ENCODE measurements at places on chromosomes 5 and 9. TPM values are rescaled to one million over a fixed set of nuclear protein-coding genes. Genes with fewer than 3 reads are reported as not detected.

The NEURL1B gene
- 0.64 TPM for total RNA-seq

The C6 gene
- total RNA-seq, result not detected

The SPATA31E1 gene
- total RNA-seq, result not detected

GRCh38 chr5:94944160-94944559 is 325.7 kb downstream of the SLF1 start:
- DNase-seq, result no peak
- H3K4me3 ChIP-seq, result no peak overlapping the region
- H3K27ac ChIP-seq, result no peak overlapping the region
- H3K4me1 ChIP-seq, result no peaks in the 10 kb centered on the region
- H3K27me3 ChIP-seq, result no peaks in the 10 kb centered on the region

DNA sequence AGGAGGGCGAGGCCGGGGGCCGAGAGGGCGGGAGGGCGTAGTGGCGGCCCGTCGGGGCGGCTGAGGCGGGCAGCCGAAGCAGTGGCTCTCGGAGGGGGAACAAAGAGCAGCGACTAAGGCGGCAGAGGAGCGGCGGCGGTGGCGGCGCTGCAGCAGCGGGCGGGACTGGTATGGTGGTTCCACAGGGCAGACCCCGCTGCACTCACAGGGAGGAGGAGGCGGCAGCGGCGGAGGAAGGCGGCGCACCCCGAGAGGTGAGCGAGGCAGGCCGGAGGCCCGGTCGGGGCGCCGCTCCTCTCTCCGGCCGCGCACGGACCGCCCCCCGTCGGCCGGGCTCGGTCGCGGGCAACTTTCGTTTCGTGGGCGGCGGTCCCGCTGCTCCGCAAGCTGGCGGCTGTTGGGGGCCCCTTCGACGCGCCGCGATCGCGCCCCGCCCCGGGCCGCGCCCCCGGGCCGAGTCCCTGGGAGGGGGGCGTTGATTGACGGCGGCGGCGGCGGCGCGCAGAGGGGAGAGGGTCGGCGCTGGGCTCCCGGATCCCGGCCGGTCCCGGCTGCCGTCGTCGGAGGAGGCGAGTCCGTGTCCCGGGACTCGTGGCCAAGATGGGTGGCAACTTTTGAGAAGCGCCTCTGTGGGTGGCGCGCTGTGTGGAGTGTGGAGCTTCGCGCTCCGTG is 467 bp downstream of the CNOT6 start:
- peak overlapping the region; percentile 82 for H3K4me3 ChIP-seq
- peak; percentile 47 for DNase-seq
- H3K4me1 ChIP-seq, result peaks cover 36% of the 10 kb centered on the region
- H3K27me3 ChIP-seq, result no peaks in the 10 kb centered on the region
- H3K27ac ChIP-seq, result peak overlapping the region; percentile 85

GRCh38 chr9:121281614-121282276 is 13.8 kb downstream of the GSN start:
- no peaks in the 10 kb centered on the region for H3K27me3 ChIP-seq
- no peaks in the 10 kb centered on the region for H3K36me3 ChIP-seq
- no peak overlapping the region for H3K4me3 ChIP-seq
- DNase-seq, result no peak
- peaks cover 13% of the 10 kb centered on the region for H3K4me1 ChIP-seq

GRCh38 chr5:155959082-155959481 is 367.9 kb upstream of the SGCD start:
- no peak overlapping the region for H3K27ac ChIP-seq
- no peak overlapping the region for H3K4me3 ChIP-seq
- no peak for DNase-seq
- no peaks in the 10 kb centered on the region for H3K4me1 ChIP-seq

GRCh38 chr9:7973123-7973522 is 173.5 kb upstream of the DMAC1 start:
- no peak for DNase-seq
- no peaks in the 10 kb centered on the region for H3K36me3 ChIP-seq

DNA sequence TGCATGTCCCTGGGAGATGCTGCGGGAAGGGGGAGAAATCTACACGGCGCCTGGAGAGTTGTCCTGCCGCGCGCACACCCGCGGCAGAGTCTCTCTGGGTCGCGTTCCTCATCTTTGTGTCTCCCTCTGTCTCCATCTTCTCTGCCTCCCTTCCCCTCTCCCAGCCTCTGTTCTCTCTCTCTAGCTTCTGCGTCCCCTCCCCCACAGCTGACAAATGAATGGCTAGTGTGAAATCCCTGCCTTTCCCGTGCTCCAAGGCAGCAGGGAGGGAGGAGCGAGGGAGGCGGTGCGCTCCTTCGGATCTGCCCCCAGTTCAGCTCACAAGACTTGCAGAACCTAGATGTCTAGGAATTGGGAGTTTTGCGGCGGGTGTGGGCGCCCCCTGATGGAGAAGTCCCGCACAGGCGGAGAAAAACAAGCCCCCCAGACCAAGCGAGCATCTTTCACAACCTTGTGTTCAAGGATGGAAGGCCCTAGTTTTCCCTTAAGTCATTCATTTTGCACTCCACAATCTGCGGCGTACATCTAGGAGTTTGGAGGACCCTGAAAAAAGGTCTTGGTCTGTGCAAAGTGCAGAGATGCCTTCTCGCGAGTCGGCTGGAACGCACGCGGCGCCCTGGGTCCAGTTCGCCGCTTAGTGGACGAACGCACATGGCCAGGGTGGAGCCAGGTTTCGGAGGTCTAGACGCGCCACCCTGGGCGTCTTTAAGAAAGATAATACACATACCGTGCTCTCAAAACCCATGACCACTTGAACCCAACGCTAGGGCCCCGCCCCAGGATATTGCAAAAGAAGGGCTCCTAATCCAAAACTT is 2.0 kb downstream of the VCAN start:
- H3K27ac ChIP-seq, result no peak overlapping the region
- peaks cover 36% of the 10 kb centered on the region for H3K4me1 ChIP-seq
- H3K4me3 ChIP-seq, result peak overlapping the region; percentile 76
- peaks cover 79% of the 10 kb centered on the region for H3K27me3 ChIP-seq
- H3K36me3 ChIP-seq, result no peaks in the 10 kb centered on the region

DNA sequence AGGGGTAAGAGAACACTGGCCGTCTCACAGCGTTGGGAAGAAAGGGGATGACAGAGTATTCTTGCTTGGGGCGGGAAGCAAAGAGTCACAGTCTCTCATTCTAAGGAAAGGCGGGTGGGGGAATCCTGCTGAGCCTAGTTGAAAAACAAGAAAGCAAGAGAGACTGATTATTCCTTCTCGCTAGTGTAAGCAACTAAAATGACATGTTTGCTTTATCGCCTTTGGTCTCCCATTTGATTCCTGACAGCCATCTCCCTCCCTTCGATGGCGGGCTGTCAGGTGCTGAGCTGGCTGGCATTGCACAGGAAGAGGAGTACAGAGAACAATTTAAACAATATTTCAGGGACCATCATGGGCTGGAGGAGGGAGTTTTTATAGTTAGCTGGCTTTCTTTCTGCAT is 331.3 kb downstream of the ASTN2 start:
- no peaks in the 10 kb centered on the region for H3K27me3 ChIP-seq
- no peaks in the 10 kb centered on the region for H3K36me3 ChIP-seq
- no peak for DNase-seq
- H3K4me3 ChIP-seq, result no peak overlapping the region
- H3K4me1 ChIP-seq, result no peaks in the 10 kb centered on the region
- no peak overlapping the region for H3K27ac ChIP-seq

- no peak for DNase-seq
- no peaks in the 10 kb centered on the region for H3K36me3 ChIP-seq
- no peaks in the 10 kb centered on the region for H3K27me3 ChIP-seq
- H3K4me3 ChIP-seq, result no peak overlapping the region
- H3K27ac ChIP-seq, result no peak overlapping the region
- no peaks in the 10 kb centered on the region for H3K4me1 ChIP-seq
These were observed 370.5 kb downstream of the CSNK1G3 start for GRCh38 chr5:123882319-123882964.

DNA sequence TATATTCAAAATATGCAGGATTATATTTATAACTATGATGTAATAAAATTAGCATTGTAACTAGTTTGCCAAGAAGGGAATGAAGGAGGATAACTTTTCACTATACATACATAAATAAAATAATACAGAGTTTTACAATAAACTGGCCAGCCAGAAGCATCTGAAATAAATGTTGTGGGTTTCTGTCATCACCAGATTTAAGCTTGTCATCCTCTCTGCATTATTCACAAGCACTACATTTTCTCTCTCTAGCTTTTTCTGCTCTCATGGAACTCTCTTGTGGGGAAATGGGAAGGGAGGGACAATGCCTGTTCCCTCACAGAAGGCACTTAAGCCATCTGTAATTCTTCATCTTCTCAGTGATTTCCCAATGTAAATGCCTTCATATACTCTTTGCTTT is 626.8 kb downstream of the SEMA5A start:
- no peak overlapping the region for H3K27ac ChIP-seq
- no peaks in the 10 kb centered on the region for H3K36me3 ChIP-seq
- H3K4me3 ChIP-seq, result no peak overlapping the region
- H3K27me3 ChIP-seq, result no peaks in the 10 kb centered on the region

DNA sequence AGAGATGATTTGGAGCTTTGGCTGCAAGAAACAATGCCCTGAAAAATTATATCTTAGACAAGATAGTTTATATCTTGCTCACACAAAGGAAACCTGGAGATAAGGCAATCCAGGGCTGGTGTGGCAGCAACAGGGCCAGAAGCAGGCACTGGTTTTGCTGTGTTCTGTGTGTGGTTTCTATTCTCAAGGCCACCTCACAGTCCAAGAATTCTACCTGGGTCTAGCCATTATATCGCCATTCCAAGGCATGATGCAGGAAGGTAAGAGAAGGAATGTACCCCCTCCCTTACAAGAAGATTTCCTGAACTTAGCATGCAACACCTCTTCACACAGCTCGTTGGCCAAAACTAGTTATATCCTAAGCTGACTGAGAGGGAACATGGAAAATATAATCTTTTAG is 74.5 kb upstream of the MEGF10 start:
- peaks cover 1% of the 10 kb centered on the region for H3K36me3 ChIP-seq
- no peak for DNase-seq
